Bone marrow (tissue), 2 donors: ENCODE measurements at places on chromosomes 2 and 18.

DNA sequence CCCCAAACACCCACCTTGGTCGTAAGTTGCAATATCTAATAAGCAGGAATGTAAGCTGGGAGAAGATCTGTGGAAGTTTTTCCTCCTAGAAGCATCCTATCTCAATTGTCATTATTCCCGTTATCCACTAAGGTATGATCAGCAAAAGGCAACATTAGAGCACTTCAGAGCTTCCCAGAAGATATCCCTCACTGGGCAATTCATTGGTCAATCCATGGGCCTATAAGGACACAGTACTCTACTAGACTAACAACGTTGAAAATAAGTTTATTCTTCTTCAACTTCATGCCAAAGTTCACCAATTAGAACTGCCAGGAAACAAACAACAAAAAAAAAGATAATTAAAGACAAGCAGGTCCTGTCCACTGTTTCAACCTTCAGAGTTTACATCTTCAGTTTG, 433.0 kb upstream of the POU3F3 start:
- no peak for DNase-seq

GRCh38 chr18:74517236-74517630, 17.1 kb upstream of the CNDP1 start:
- DNase-seq = no peak

DNA sequence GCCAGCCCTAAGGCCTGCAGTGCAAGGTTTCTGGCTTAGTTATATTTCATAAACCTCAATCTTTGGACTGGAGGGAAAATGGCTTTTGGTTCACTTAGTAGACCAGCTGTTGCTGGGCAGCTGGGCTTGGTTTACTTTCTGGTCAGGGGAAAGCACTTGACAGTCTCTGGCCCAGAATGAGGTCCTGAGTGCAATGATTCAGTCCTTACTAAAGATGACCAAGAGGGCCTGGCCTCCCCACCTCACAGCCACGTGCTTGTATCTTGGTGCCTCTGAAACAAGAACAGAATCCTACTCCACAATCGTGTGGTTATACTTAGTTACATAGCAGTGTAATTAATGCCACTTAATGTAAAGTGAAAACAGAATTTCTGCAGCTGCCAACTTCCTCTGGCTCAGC, 325.5 kb upstream of the MEIS1 start:
- DNase-seq = no peak

DNA sequence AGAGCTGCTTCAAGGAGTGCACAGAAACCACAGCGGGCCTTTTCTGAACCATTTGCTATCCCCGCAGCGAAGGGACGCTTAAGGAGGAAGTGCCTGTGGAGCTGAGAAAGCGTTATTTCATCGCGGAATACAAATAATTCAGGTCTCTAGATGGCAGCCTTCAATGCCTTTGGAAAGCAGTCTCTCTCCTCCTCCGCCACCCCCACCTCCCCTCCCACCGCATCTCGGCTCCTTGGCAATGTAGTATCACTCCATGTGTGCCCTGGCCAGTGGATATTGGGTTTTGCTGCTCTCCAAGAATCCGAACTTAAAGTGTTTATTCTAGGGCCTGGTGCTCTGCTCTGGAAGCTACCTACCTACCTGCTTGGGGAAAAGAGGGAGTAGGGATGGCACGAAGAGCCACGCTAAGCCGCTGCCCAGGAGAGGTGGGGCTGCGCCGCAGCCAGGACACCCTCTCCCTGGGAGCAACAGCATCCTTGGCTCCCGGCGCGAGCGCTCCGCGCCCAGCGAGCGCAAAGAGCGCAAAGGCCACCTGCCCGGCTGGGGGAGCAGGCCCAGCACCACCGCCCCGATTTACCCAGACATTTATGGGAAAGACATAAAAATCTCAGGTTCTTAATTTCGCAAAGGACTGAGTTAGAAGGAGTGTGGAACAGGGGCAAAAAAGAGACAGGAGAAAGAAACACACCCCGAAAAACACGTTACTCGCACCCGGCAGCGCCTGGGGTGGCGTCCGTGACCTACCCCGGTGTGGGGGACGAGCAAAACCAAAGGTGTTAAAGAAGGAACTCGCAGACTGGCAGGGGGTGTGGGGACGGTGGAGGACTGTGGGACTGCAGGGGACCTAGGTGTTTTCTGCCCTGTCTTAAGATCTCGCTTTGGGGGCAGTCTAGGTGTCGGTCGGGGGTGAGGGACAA, 1.0 kb downstream of the SPHKAP start:
- no peak for DNase-seq

- no peak for DNase-seq
Measured at GRCh38 chr2:10253596-10254372, 48.9 kb upstream of the HPCAL1 start.

DNA sequence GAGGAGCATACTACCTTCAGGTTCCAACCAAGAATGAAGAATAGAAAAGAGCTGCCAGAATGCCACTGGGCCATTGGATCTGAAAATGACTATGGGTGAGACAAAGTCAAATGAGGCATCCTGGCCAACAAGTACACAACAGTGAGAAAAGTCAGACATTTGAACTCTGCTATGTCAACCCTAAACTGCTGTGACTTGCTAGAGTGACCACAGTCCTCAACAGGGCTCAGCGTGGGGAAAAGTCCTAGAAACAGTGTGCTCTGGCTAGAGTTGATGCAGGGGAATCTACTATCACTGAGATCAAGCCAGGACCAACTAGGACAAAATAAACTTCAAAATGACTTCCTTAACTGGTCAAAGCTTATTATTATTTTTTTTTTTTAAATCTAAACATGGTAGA, 98.2 kb upstream of the FZD5 start:
- DNase-seq = no peak

- DNase-seq = no peak
Measured at GRCh38 chr2:26355038-26355995, 8.7 kb upstream of the ADGRF3 start.

GRCh38 chr2:163348857-163349380, 386.9 kb downstream of the FIGN start:
- peak; percentile 4 for DNase-seq

- DNase-seq = no peak
Measured at GRCh38 chr2:67210430-67210829, 186.7 kb upstream of the ETAA1 start.

- no peak for DNase-seq
Measured at GRCh38 chr18:48956356-48956755, 5.6 kb upstream of the SMAD7 start.
